Activated CD8-positive, alpha-beta T cell treated with anti-CD3 and anti-CD28 coated beads, Interleukin-2, amount 10 ng/mL, durations not matched to agents 7 days and 5 days (primary cell): ENCODE measurements at places on chromosomes 7 and 10. TPM values are rescaled to one million over a fixed set of nuclear protein-coding genes. Genes with fewer than 3 reads are reported as not detected.

- peaks cover 9% of the 10 kb centered on the region for H3K4me1 ChIP-seq
- H3K27ac ChIP-seq, result no peak overlapping the region
- H3K36me3 ChIP-seq, result no peaks in the 10 kb centered on the region
- H3K4me3 ChIP-seq, result no peak overlapping the region
These were observed 6.3 kb downstream of the HECTD2 start for GRCh38 chr10:91416339-91416855.

DNA sequence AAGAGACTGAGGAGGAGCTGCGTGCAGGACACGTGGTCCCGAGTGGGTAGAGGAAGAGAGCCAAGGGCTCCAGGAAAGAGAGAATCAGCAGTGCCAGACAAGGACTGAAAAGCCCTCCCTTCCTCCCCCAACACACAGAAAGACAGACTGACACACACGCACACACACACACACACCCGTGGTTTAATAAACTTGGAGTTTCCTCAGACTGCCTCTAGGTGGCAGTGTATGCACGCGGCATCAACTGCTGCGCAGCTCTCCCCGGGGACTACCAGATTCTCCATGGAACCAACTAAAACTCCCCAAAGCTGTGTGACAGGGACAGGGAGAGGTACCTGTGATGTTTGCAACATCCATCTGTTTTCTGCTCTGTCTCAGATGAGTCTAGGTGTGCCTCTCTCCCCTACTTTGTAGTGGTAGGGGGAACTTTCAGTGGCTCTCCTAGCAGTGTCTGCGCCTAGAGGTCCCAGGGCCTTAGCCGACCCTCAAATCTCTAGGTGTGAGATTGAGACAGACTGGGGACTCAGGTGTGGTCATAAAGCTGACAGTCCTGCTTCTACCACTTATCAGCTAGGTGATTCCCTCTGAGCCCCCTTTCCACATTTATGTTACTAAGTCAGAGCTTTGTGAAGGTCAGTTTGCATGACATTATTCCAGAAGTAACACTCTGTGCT is 9.3 kb upstream of the TSPAN14 start:
- H3K36me3 ChIP-seq, result no peaks in the 10 kb centered on the region
- H3K27me3 ChIP-seq, result peaks cover 16% of the 10 kb centered on the region
- no peak overlapping the region for H3K4me3 ChIP-seq
- peak overlapping the region; percentile 82 for H3K27ac ChIP-seq

DNA sequence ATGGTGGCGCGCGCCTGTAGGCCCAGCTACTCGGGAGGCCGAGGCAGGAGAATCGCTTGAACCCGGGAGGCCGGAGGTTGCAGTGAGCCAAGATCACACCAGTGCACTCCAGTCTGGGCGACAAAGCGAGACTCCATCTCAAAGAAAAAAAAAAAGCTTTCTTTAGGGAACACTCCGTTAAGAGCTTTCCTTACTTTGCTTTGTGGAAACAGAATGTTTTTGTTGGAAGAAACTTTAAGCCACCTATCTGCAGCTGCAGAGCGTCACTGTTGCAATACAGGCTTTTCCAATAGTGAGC is 641 bp upstream of the TPK1 start:
- H3K36me3 ChIP-seq, result peaks cover 22% of the 10 kb centered on the region
- H3K27me3 ChIP-seq, result no peaks in the 10 kb centered on the region
- peak overlapping the region; percentile 94 for H3K4me3 ChIP-seq
- no peak for DNase-seq

DNA sequence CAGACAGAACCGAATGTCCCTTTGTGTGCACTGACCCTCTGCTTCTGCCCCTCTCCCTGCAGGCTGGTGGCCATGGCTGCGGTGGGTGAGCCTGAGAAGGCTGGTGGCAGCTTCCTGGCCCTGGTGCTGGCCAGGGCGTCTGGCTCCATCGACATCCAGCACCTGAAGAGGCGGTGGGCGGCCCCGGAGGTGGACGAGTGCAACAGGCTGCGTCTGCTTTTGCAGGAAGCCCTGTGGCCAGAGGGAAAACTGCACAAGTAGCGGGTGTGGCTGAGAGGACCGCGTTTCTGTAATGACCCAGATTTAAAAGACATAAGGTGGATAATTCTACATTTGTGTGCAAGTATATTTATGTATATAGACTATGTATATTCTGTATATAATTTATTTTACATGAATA is 89.2 kb downstream of the DYNC2I1 start:
- H3K36me3 ChIP-seq, result peaks cover 38% of the 10 kb centered on the region
- no peak for DNase-seq
- H3K27me3 ChIP-seq, result no peaks in the 10 kb centered on the region
- no peak overlapping the region for H3K27ac ChIP-seq
- no peak overlapping the region for H3K4me3 ChIP-seq

DNA sequence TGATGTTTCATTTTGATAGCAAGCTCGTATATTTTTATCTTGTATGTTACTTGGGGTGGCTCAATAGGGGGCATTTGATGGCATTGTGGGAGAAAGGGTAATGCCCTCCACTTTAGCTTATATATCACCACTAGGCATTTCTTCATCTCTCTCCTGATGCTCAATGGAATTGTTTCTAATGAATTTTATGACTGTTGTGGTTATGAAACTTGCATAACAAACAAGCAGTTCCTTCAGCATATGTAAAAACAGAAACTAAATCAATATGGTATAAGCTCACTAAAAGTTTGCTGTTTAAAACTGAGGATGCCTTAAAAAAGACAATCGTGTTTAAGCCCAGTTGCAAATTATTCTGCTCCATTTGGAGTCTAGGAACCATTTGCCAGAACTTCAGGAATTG is 75.5 kb downstream of the CDK14 start:
- H3K4me3 ChIP-seq, result no peak overlapping the region
- no peaks in the 10 kb centered on the region for H3K4me1 ChIP-seq
- no peaks in the 10 kb centered on the region for H3K27me3 ChIP-seq
- DNase-seq, result no peak
- no peak overlapping the region for H3K27ac ChIP-seq

GRCh38 chr10:43557214-43557613 is 17.2 kb downstream of the ZNF239 start:
- H3K27ac ChIP-seq, result no peak overlapping the region
- no peaks in the 10 kb centered on the region for H3K27me3 ChIP-seq
- H3K4me1 ChIP-seq, result no peaks in the 10 kb centered on the region
- no peak for DNase-seq
- peaks cover 7% of the 10 kb centered on the region for H3K36me3 ChIP-seq

DNA sequence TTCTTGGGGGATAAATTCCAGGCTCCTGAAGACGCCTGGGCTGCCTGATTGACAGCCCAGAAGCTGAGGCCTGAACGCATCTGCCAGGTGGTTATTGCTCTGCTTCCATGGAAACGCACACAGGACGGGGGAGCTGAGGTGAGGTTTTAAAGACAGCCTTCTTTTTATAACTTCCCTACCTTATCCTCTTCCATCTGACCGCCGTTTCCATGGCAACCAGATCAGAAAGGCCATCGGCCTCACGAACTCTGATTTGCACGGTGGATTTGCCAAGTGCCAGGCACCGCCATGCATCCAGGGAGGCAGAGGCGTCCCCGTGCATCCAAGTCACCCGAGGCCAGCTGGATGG is 260.9 kb downstream of the ADARB2 start:
- H3K36me3 ChIP-seq, result no peaks in the 10 kb centered on the region
- H3K4me1 ChIP-seq, result no peaks in the 10 kb centered on the region
- H3K4me3 ChIP-seq, result no peak overlapping the region
- H3K27ac ChIP-seq, result no peak overlapping the region
- no peak for DNase-seq
- H3K27me3 ChIP-seq, result no peaks in the 10 kb centered on the region

DNA sequence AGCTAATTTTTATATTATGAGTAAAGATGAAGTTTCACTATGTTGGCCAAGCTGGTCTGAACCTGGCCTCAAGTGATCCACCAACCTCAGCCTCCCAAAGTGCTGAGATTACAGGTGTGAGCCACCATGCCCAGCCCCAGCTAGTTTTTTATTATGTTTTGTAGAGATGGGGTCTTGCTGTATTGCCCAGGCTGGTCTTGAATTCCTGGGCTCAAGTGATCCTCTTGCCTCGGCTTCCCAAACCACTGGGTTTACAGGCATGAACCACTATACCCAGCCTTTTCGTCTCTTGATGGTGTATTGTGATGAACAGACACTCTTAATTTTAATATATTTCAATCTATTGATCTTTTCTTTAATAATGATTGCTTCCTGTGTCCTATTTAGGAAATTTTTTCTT is 17.7 kb downstream of the RAB19 start:
- DNase-seq, result no peak
- H3K36me3 ChIP-seq, result peaks cover under 1% of the 10 kb centered on the region
- peaks cover 12% of the 10 kb centered on the region for H3K4me1 ChIP-seq
- H3K4me3 ChIP-seq, result no peak overlapping the region

NUDT5 gene
- 94.8 TPM for total RNA-seq

NPFFR1 gene
- not detected for total RNA-seq

DENND2A gene
- total RNA-seq, result not detected

PAPOLB gene
- total RNA-seq, result not detected

NKX6-2 gene
- total RNA-seq, result not detected
